ELR (cell line): ENCODE measurements at places on chromosomes 1 and 21.
A peak's percentile ranks its signal among the peaks of the same experiment; 100 is the strongest.

DNA sequence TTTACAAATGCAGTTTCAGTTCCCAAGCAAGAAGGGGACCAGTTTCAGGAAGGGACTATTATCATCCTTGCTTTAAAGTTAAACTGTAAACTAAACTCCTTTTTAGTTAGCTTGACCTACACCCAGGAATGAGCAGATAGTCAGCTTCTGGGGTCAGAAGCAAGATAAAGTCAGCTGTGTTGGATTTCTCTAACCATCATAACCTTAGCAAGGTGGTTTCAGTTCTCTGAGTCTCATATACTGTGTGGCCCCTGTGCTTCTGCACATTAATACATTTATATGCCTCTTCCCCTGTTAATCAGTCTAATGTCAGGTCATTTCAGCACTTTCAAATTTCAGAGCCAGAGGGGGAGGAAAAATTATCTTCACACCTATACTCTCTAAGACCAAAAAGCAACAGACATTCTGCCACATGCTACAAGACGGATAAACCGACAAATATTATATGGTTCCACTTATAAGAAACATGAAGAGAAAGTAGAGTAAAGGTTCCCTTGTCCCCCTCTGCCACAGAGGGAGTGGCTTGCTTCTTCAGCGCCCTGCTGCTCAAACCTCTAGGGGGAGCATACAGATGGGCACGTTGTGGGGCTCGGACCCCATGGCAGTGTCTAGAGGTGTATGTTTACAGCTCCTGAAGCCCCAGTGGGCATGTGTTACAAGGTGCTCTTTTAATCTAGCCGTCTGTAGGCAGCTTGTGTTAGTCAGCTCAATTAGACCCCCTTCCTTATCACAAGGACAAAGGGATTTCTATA, 89.1 kb downstream of the SMYD3 start:
- no peak for DNase-seq

- DNase-seq, result no peak
These were observed 60.1 kb downstream of the DIPK1A start for GRCh38 chr1:92901126-92901525.

- DNase-seq, result no peak
These were observed 61.8 kb downstream of the SPAG17 start for GRCh38 chr1:118123116-118123839.

DNA sequence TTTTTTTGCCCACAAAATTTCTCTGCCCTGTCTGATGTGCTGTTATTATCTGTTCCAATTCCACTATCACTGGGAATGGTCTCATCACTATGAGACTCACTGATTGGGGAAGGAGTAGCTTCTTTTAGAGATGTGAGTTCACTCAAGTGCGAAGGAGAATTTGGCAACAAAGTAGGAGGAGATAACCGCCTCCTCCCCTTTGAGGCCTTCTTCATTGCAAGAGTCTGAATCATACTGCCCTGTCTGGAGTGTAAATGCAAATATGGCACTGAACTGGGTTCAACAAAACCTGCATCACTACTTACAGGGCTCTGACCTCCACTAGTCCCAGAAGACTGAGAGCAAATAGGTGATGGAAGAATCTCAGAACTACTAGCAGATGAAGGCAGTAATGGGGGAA, 83.4 kb downstream of the ASH1L start:
- peak; percentile 63 for DNase-seq

DNA sequence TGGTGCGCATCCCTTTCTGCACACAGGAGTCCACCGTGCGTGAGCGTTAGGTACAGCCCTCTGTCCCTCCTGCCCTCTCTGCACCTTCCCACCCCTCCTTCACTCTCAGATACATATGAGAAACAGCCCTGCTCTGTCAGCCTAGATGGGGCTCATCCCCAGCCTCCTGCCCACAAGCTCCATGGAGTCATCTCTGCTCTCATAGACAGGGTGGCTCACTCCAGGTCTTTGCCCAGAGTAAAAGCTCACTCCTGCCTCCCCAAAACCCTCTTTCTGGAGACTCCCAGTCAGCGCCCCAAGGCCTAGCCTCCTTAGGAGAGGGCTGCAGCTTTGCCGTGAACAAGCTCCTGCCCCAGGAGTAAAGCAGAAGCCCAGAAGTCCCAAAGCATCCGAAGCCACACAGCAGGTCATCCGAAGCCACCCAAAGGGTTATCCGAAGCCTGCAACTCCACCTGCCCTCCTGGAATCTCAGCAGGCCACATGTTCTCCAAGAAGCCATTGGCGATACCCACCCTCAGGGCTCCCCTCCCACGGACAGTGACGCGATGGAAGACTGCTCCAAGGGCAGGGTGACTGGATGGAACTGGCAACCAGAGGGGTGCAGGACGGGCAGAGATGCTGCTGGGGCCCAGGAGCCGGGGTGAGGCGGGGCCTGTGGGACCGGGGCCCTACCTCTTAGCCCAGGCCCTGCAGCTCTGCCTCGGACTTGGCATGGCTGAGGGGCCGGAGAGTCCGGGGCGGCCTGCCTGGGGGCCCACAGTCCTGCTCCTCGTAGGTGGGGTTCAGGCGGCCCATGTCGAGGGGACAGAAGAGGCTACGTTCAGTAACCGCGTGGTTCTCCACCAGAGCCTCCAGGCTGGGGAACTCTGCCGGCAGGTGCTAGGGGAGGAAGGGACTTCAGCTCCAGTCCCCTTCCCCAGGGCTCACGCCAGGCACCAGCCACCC, 3.6 kb upstream of the KIF17 start:
- DNase-seq, result no peak

- DNase-seq, result no peak
These were observed 250.5 kb upstream of the DUSP10 start for GRCh38 chr1:221992427-221992826.

- DNase-seq, result no peak
These were observed 41.0 kb upstream of the SCAF4 start for GRCh38 chr21:31772674-31773555.
